GM12878 (cell line): ENCODE measurements at places on chromosomes 13 and 19. TPM values are rescaled to one million over a fixed set of nuclear protein-coding genes. Genes with fewer than 3 reads are reported as not detected.
A peak's percentile ranks its signal among the peaks of the same experiment; 100 is the strongest.

RNF225 gene
- not detected in 2 replicates for polyA plus RNA-seq

AMER2 gene
- polyA plus RNA-seq, result 0.12 and 0.14 TPM in 2 replicates

SIRT2 gene
- polyA plus RNA-seq, result 26.8 and 27.5 TPM in 2 replicates

DNA sequence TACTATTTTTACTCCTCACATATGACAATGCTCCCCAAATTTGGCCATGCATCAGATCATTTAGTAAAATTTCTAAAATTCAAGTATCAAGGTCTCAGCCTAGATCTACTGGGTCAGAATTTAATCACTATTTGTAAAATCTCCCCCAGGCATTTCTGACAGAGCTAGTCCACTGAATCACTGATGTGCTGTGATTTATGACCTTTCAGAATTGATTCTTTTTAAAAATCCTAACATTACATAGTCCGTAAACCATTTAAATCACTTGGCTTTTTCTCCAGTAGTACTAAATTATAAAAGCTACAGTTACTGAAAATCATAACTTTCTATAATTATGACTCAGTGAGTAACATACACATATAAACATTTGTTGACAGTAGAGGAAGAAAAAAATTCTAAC is 92.8 kb upstream of the RAP2A start:
- H3K36me3 ChIP-seq, result no peaks in the 10 kb centered on the region; the same call in 1 of the 2 replicates
- H3K4me1 ChIP-seq, result no peaks in the 10 kb centered on the region
- no peaks in the 10 kb centered on the region for H3K27me3 ChIP-seq

DNA sequence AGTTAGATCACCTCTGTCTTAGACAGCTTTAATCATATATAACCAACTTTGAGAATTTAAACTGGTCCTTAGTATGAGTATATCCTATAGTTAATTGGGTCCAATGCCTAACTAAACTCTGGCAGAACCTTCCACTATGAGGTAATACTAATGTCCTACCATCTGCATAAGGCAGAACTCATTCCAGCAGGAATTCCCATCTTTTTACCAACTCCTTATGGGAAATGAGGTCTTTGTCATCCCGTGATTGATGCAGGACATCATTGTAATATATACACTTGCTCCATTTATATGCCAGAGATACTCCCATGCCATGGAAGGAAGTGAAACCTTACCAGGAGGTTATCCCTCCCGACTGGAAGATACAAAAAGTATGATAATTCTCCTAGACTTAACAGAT is 2.8 kb downstream of the KCTD4 start:
- DNase-seq, result no peak
- H3K4me1 ChIP-seq, result peaks cover 5% of the 10 kb centered on the region; the same call in 1 of the 2 replicates
- no peak overlapping the region for H3K27ac ChIP-seq
- H3K36me3 ChIP-seq, result 0 out of 2 replicates have a peak, but pooled peaks cover 3% of the 10 kb centered on the region
- H3K27me3 ChIP-seq, result no peaks in the 10 kb centered on the region
- no peak overlapping the region for H3K4me3 ChIP-seq

GRCh38 chr13:23510979-23511735 is 59.1 kb upstream of the TNFRSF19 start:
- H3K27ac ChIP-seq, result peak overlapping the region; percentile 50
- no peak overlapping the region for H3K4me3 ChIP-seq
- no peaks in the 10 kb centered on the region for H3K36me3 ChIP-seq
- DNase-seq, result peak; percentile 62
- peaks cover 14% of the 10 kb centered on the region for H3K4me1 ChIP-seq

DNA sequence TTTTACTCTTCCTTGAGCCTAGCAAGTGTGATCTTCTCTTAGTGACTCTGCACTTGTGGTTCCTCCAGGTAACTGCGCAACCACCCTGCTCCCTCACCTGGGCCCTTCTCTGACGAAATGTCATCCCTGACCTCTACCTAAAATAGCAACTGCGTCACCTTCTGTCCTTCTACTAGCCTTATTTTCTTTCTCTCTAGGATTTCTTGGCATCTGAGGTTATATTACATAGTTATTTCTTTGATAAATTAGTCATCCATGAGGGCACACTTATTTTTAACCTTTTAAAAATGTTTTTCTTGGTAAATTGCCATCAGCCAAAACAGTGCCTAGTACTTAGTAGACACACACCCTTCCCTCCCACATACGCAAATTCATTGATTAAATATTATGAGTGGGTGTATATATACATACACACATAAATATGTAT is 355.5 kb downstream of the ENOX1 start:
- DNase-seq, result no peak
- no peak overlapping the region for H3K4me3 ChIP-seq
- no peak overlapping the region for H3K27ac ChIP-seq
- H3K36me3 ChIP-seq, result no peaks in the 10 kb centered on the region

- H3K27ac ChIP-seq, result no peak overlapping the region
- no peak overlapping the region for H3K4me3 ChIP-seq
- H3K27me3 ChIP-seq, result no peaks in the 10 kb centered on the region
- no peaks in the 10 kb centered on the region for H3K4me1 ChIP-seq
- H3K36me3 ChIP-seq, result no peaks in the 10 kb centered on the region
These were observed 184.4 kb downstream of the NALCN start for GRCh38 chr13:101231751-101232428.

DNA sequence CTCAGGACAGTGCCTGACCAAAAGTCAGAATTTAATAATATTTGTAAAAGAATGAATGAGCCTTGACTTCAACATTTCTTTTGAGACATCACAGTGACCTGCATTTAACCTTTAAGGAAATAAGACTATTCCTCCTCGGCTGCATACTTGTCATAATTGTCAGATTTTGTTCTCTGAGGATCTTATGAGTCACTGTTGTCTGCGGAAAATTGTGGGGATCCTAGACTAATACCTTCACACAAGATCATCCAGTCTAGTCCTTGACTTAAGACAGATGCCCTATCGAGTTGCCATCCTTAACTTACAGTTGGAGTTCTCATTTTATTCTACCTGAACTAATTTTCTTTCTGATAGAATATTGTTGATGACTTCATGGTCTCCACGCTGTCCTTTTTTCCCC is 198.4 kb downstream of the DLEU7 start:
- DNase-seq, result no peak
- no peaks in the 10 kb centered on the region for H3K36me3 ChIP-seq
- H3K4me3 ChIP-seq, result no peak overlapping the region
- H3K27ac ChIP-seq, result no peak overlapping the region
- no peaks in the 10 kb centered on the region for H3K27me3 ChIP-seq

GRCh38 chr19:33429891-33430673 is 56.6 kb downstream of the CEBPG start:
- no peak for DNase-seq
- no peaks in the 10 kb centered on the region for H3K27me3 ChIP-seq
- H3K4me1 ChIP-seq, result no peaks in the 10 kb centered on the region
- H3K36me3 ChIP-seq, result no peaks in the 10 kb centered on the region
- H3K27ac ChIP-seq, result no peak overlapping the region
- no peak overlapping the region for H3K4me3 ChIP-seq
